Esophagus mucosa (tissue), 1 donor: ENCODE measurements at places on chromosomes 12 and 14.

- ATAC-seq, result no peak
These were observed 175.3 kb downstream of the DERA start for GRCh38 chr12:16086462-16086861.

DNA sequence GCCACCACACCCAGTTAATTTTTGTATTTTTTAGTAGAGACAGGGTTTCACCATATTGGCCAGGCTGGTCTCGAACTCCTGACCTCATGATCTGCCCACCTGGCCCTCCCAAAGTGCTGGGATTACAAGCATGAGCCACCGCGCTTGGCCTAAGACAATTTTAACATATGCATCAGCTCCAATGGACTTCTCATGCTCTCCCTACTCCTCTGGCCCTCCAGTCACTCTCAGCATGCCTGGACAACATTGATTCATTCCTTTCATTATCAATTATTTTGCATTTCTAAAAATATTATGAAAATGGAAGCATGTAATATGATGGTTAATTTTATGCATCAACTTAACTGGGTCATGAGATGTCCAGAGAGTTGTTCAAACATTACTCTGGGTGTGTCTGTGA, 469.1 kb upstream of the TMEM132C start:
- ATAC-seq, result no peak

- peak; percentile 80 for ATAC-seq
These were observed 117.1 kb downstream of the SLC25A47 start for GRCh38 chr14:100440207-100440631.

GRCh38 chr12:127280393-127281275, 986.3 kb upstream of the TMEM132C start:
- ATAC-seq, result peak; percentile 57

GRCh38 chr12:90870971-90871725, 83.8 kb downstream of the CCER1 start:
- ATAC-seq, result no peak
